ENCODE measurements at places on chromosomes 4 and X. TPM values are rescaled to one million over a fixed set of nuclear protein-coding genes. Genes with fewer than 3 reads are reported as not detected.

Gene SUPT20HL1
- not detected for total RNA-seq

DNA sequence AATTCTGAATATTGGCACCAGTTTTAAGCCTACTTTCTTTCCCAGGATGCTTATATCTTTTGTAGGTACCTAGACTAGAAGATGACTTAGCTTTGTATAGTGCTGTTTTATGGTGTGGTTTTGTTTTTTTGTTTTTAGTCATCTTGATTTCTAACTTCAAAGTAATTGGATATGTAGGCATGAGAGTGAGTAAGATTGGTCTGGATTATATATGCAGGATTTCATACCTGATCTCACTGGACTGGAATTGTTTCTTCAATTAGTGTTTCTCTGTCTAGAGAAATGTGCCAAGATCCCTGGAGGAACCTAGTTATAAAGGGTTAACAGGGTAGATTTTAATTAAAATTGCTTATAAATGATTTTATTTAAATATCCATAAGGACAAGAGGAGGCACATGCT is 23.1 kb downstream of the NAP1L5 start:
- DNase-seq = no peak
- H3K4me1 ChIP-seq = no peaks in the 10 kb centered on the region
- H3K4me3 ChIP-seq = no peak overlapping the region
- no peaks in the 10 kb centered on the region for H3K27me3 ChIP-seq
- H3K27ac ChIP-seq = no peak overlapping the region

DNA sequence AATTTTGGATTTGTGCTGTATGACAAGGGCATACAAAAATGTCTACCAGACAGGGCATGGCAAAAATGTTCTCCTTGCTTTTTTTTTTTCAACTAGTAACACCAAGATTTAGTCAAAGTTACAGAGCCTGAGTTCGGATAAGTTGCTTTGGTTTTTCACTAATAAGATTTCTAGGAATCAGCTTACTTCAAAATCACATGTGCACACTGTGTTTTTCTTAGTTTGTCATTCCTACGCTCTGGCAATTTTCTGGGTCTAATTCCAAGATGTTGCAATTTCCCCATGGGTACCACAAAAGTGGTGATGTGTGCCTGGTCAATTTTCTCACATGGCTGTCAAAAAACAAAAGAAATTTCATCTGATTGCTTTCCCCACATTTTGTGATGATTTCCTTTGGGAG is 6.3 kb downstream of the C1QTNF7 start:
- H3K27me3 ChIP-seq = no peaks in the 10 kb centered on the region
- no peak overlapping the region for H3K4me3 ChIP-seq
- H3K36me3 ChIP-seq = no peaks in the 10 kb centered on the region

- DNase-seq = no peak
- H3K4me3 ChIP-seq = no peak overlapping the region
- no peak overlapping the region for H3K27ac ChIP-seq
- no peaks in the 10 kb centered on the region for H3K27me3 ChIP-seq
Measured at GRCh38 chr4:17476853-17477252, 35.0 kb downstream of the QDPR start.

DNA sequence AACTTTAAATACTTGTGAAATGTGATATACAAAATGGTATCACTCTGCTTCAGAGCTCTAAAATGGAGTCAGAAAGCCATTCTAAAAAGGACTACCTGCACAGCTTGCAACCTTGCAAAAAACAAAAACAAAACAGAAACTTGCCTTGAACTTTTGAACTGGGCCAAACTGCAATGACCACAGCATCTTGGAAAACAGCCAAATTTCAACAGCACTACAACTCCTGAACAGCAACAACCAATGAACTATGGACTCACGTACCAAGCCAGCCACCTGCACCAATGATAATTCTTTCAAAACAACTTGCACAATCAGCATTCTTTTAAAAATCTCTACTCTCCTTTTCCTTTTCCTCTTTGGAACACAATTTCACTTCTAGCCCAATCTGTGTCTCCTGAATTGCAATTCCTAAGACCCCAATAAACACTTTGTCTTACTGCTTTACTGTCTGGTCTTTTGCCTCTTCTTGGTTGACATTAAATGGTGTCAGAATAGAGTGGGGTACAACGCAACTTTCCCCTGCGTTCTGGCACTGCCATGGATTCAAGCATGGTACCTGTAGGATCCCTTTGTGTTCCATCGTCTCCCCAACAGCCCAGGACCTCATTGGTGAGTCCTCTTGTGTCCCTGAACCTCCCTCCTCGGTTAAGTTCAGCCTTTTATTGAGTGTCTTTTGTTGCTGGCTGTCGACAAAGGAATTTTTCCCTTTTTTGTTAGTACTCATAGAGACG is 35.7 kb upstream of the FMR1 start:
- H3K4me3 ChIP-seq = no peak overlapping the region
- DNase-seq = no peak
- no peak overlapping the region for H3K27ac ChIP-seq
- no peaks in the 10 kb centered on the region for H3K4me1 ChIP-seq
- no peaks in the 10 kb centered on the region for H3K36me3 ChIP-seq

DNA sequence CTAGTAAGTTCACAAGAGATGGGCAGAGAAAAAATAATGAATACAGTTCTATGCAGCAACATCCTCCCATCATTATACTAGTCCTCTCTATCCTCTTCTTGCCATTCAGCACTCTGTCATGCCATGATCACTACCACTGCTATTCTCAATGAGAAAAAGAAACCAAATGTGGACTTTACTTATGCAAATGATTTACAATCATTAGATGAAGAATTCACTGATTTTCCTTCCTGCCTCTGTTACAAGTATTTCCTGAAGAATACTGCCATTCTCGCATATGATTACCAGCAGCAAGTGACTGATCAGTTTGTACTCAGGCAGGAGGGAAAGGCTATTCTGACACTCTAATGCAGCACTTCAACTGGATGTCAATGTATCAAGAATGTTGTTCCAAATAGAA is 50.3 kb downstream of the WDFY3 start:
- no peak overlapping the region for H3K4me3 ChIP-seq
- no peaks in the 10 kb centered on the region for H3K4me1 ChIP-seq

Gene ARMCX2
- total RNA-seq = 5.2 TPM

Gene DRP2
- 0.18 TPM for total RNA-seq

GRCh38 chrX:54407266-54407665 is 32.9 kb upstream of the TSR2 start:
- no peaks in the 10 kb centered on the region for H3K27me3 ChIP-seq
- no peak overlapping the region for H3K4me3 ChIP-seq
- H3K36me3 ChIP-seq = no peaks in the 10 kb centered on the region

GRCh38 chr4:39745920-39746319 is 48.0 kb downstream of the UBE2K start:
- no peak overlapping the region for H3K27ac ChIP-seq
- no peaks in the 10 kb centered on the region for H3K27me3 ChIP-seq
- no peak for DNase-seq
- peaks cover 3% of the 10 kb centered on the region for H3K36me3 ChIP-seq
- no peak overlapping the region for H3K4me3 ChIP-seq

- H3K27ac ChIP-seq = no peak overlapping the region
- no peak overlapping the region for H3K4me3 ChIP-seq
Measured at GRCh38 chr4:57763070-57763469, 652.9 kb upstream of the IGFBP7 start.

Gene CABS1
- total RNA-seq = not detected

Measured in CD8-positive, alpha-beta memory T cell (primary cell).